ENCODE measurements at places on chromosomes 13 and 19. TPM values are rescaled to one million over a fixed set of nuclear protein-coding genes. Genes with fewer than 3 reads are reported as not detected.

Gene POLD1
- 28.6 TPM for polyA plus RNA-seq

Gene CNMD
- polyA plus RNA-seq, result 1.4 TPM

Gene NLRP8
- polyA plus RNA-seq, result not detected

Gene C19orf81
- 4.4 TPM for polyA plus RNA-seq

Gene RXFP2
- 0.49 TPM for polyA plus RNA-seq

Gene MYCBP2
- 63.1 TPM for polyA plus RNA-seq

Gene MEF2B
- polyA plus RNA-seq, result 2.4 TPM

Gene MAP3K10
- polyA plus RNA-seq, result 16.8 TPM

Gene ZNF726
- 9.4 TPM for polyA plus RNA-seq

Gene MBD3L3
- not detected for polyA plus RNA-seq

Gene CLEC11A
- 30.4 TPM for polyA plus RNA-seq

Gene IQCN
- 12.5 TPM for polyA plus RNA-seq
